ENCODE measurements at places on chromosomes 6 and 20.
A peak's percentile ranks its signal among the peaks of the same experiment; 100 is the strongest.

DNA sequence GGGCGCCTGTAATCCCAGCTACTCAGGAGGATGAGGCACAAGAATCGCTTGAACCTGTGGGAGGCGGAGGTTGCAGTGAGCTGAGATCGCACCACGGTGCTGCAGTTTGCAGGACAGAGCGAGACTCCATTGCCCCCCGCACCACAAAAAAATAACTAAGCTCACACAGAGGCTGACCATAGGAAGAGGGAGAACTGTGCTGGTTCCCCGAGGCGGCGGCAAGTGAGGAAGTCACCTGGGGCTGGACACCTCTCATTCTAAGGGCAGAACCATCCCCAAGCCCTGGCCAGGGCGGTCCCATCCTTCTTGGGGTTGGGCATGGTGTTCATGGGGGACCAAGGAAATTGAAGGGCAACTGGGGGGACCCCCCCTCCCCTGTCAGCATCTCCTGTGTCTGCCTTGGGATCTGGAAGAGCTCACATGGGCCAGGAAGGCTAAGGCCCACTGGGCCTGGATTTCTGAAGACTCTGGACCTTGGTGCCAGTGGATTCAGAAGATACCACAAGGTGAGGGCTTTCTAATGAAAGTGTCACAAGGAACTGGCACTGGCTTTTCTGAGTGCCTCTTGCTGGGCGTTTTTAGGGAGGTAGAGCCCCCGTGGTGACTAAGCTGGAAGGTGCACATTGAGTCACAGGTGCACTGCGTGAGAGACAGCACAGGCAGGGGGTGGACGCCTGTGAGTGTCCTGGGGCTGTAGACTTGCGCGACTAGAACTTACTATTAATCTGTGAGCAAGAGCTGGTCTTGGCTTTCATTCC, 11.5 kb downstream of the IRF4 start:
- H3K4me1 ChIP-seq, result peaks cover 65% of the 10 kb centered on the region
- peaks cover 65% of the 10 kb centered on the region for H3K36me3 ChIP-seq
- DNase-seq, result no peak
- peak overlapping the region; percentile 74 for H3K4me3 ChIP-seq
- no peaks in the 10 kb centered on the region for H3K27me3 ChIP-seq

GRCh38 chr20:46004187-46004586, 4.5 kb upstream of the MMP9 start:
- no peaks in the 10 kb centered on the region for H3K27me3 ChIP-seq
- peak overlapping the region; percentile 75 for H3K4me3 ChIP-seq
- no peak overlapping the region for H3K27ac ChIP-seq
- no peak for DNase-seq
- H3K36me3 ChIP-seq, result no peaks in the 10 kb centered on the region
- peaks cover 72% of the 10 kb centered on the region for H3K4me1 ChIP-seq

GRCh38 chr6:3244003-3244831, 14.5 kb upstream of the PSMG4 start:
- H3K36me3 ChIP-seq, result no peaks in the 10 kb centered on the region
- H3K4me3 ChIP-seq, result no peak overlapping the region
- H3K27me3 ChIP-seq, result peaks cover 6% of the 10 kb centered on the region
- H3K27ac ChIP-seq, result no peak overlapping the region
- DNase-seq, result no peak
- no peaks in the 10 kb centered on the region for H3K4me1 ChIP-seq

GRCh38 chr6:28771401-28772267, 152.2 kb downstream of the TRIM27 start:
- no peak overlapping the region for H3K27ac ChIP-seq
- peaks cover 77% of the 10 kb centered on the region for H3K27me3 ChIP-seq
- no peak for DNase-seq
- no peaks in the 10 kb centered on the region for H3K4me1 ChIP-seq

GRCh38 chr6:4320860-4321259, 185.5 kb upstream of the ECI2 start:
- peaks cover 3% of the 10 kb centered on the region for H3K27me3 ChIP-seq
- no peak for DNase-seq
- no peaks in the 10 kb centered on the region for H3K36me3 ChIP-seq
- H3K4me3 ChIP-seq, result no peak overlapping the region
- H3K4me1 ChIP-seq, result no peaks in the 10 kb centered on the region

- no peaks in the 10 kb centered on the region for H3K36me3 ChIP-seq
- H3K4me1 ChIP-seq, result no peaks in the 10 kb centered on the region
- DNase-seq, result no peak
- no peaks in the 10 kb centered on the region for H3K27me3 ChIP-seq
- H3K4me3 ChIP-seq, result no peak overlapping the region
- no peak overlapping the region for H3K27ac ChIP-seq
Observed at GRCh38 chr6:164214066-164214465, 799.5 kb downstream of the QKI start.

DNA sequence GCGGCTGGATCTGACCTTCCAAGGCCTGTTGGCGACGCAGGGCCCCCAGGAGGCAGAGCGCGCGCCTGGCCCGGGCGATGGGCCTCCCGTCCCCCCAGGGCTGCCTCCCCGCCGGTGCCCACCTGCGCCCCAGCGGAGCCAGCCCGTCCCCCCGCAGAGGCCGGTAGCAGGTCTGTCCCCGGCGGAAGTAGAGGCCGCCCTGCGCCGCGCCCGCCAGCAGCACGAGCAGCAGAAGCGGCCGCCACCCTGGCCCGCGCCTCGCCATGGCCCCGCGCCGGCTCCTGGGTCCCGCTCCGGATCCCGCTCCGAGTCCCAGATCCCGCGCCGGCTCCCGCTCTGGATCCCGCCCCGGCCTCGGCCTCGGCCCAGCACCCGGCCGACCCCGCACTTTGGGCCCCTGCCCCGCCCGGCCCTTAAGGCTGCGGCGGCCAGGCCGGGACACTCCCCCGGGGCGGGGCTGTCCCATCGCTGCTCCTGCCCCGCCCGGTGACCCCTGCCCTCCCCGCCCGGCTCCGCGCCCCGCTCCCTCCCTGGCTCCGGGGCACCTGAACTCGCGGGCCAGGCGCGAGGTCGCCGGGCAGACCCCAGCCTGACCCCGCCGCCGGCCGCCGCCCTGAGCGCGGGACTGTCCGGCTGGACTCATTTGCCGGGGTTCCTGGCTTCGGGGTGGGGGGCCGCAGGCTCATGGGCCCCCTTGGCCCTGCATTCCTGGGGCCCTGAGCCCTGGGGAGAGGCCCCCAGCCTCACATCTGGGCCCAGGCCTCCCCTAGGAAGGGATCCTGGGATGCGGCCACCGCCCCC, at the start of gene CTSZ:
Gene CTSZ (minus strand): TSS at position 391 of the 801 bp plus-strand sequence. CDS start 126 bp downstream, at position 265.
- H3K27ac ChIP-seq, result peak within 1 kb of the TSS; percentile 72
- peaks cover 33% of the 10 kb centered on the region for H3K4me1 ChIP-seq
- DNase-seq, result peak; percentile 44
- no peaks in the 10 kb centered on the region for H3K27me3 ChIP-seq

DNA sequence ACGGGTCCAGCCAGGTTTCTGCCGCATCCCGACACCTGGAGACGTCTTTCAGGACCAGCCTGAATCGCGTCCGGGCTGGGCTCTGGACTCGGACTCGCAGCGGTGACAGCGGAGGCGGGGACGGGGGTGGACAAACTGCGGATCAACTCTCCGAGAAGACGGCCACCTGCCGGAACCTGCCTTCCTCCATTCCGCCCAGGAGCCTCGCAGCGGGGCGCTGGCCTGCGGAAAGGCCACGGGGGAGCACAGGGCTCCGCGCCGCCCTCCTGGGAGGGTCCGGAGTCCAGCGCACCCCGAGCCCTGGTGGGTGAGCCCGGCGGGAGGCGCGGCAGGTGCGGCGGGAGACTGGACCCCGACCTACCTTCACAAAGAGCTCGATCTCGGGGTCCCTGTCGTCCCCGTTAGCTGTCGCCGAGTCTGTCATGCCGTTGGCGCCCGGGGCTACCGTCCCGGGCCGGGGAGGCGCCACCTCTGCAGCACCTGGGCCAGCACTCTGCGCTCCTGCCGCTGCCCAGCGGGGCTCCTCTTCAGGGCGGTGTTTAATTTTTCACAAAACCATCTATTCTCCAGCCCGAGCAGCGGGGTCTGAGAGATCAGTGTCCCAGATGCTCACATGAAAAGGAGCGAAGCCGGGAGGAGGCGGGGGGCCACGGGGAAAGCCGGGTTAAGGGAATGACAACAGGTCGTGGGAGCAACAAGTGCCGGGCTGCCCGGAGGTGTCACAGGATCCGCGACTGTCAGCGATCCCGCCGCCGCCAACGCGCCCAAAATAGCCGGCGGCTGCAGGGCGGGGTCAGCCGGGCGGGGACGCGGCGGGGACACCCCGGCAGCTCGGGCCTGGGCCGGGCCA, at the start of gene CLIC5:
Gene CLIC5 (minus strand): TSS at position 742 of the 850 bp plus-strand sequence. CDS start 318 bp downstream, at position 424.
- peak within 1 kb of the TSS; percentile 50 for H3K27ac ChIP-seq
- H3K27me3 ChIP-seq, result peaks cover 21% of the 10 kb centered on the region
- peak within 1 kb of the TSS; percentile 90 for H3K4me3 ChIP-seq
- peak; percentile 15 for DNase-seq
- peaks cover 57% of the 10 kb centered on the region for H3K4me1 ChIP-seq

DNA sequence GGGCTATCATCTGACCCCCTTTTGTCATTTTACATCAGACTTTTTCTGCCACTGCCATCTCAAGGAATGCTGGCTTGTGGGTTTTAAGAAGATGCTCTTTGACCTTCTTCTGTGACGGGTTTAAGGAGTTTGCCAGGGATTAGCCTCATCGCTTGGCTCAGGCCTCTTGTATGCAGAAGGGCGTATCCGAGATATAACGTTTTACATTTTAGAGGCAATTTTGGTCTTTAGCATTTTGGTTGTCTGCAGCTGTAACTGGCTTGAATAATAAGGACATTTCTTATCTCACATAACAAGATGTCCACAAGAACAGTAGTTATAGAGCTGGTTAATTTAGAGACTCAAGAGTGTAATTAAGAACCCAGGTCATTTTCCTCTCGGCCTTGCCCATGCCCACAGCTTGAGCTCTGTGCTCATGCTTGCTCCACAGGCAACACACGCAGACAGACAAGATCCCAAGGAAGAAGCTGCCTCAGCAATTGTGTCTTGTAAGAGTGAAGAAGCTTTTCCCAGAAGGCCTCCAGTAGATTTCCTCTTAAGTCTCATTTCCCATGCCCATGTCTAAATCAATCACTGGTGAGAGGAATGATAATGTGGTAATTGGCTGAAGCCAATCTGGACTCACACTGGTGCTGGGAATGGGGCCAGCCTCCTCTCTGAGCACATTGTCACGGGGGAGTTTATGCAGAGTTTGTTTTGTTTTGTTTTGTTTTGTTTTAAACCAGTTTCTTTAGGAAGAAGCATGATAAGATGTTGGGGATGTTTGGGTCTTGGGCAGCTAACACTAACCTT, 36.8 kb downstream of the PTCHD4 start:
- H3K4me1 ChIP-seq, result no peaks in the 10 kb centered on the region
- no peak for DNase-seq
- H3K4me3 ChIP-seq, result no peak overlapping the region

GRCh38 chr20:35077872-35078271, 14.7 kb downstream of the TRPC4AP start:
- no peaks in the 10 kb centered on the region for H3K27me3 ChIP-seq
- H3K27ac ChIP-seq, result no peak overlapping the region
- no peak for DNase-seq
- H3K36me3 ChIP-seq, result peaks cover 14% of the 10 kb centered on the region

- peaks cover 12% of the 10 kb centered on the region for H3K36me3 ChIP-seq
- DNase-seq, result no peak
- H3K27me3 ChIP-seq, result no peaks in the 10 kb centered on the region
- no peak overlapping the region for H3K27ac ChIP-seq
- no peak overlapping the region for H3K4me3 ChIP-seq
- H3K4me1 ChIP-seq, result no peaks in the 10 kb centered on the region
Observed at GRCh38 chr6:106670236-106670635, 40.9 kb downstream of the QRSL1 start.

GRCh38 chr20:58584881-58585752, 66.0 kb upstream of the STX16 start:
- no peaks in the 10 kb centered on the region for H3K4me1 ChIP-seq
- DNase-seq, result no peak
- no peaks in the 10 kb centered on the region for H3K27me3 ChIP-seq
- no peak overlapping the region for H3K4me3 ChIP-seq

GRCh38 chr6:149233056-149233715, 84.3 kb upstream of the TAB2 start:
- H3K36me3 ChIP-seq, result no peaks in the 10 kb centered on the region
- H3K27me3 ChIP-seq, result no peaks in the 10 kb centered on the region
- peak overlapping the region; percentile 65 for H3K4me3 ChIP-seq
- H3K4me1 ChIP-seq, result peaks cover 39% of the 10 kb centered on the region
- peak; percentile 91 for DNase-seq
- peak overlapping the region; percentile 80 for H3K27ac ChIP-seq

GRCh38 chr20:46520976-46521579, 7.7 kb upstream of the ZNF334 start:
- no peaks in the 10 kb centered on the region for H3K4me1 ChIP-seq
- no peak overlapping the region for H3K4me3 ChIP-seq
- no peaks in the 10 kb centered on the region for H3K36me3 ChIP-seq
- DNase-seq, result no peak

DNA sequence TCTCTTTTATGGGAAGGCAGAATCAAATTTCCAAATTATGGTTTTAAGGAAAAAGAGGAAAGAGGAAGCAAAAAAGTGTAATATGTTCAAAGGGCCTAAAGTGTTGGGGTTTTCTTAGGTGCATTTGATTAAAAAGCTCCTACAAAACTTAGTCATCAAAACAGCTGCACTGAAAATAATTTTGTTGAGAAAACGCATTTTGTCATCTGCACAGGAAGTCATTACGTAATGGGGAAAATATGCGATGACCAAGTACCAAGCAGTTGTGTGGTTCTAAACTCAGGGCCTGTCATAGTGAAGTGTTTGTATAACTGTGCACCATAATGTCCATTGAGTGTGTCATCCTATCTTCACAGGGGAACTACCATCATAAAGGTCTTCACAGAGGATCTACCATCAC, 15.6 kb downstream of the HAO1 start:
- no peaks in the 10 kb centered on the region for H3K4me1 ChIP-seq
- H3K27me3 ChIP-seq, result no peaks in the 10 kb centered on the region
- H3K27ac ChIP-seq, result no peak overlapping the region
- no peaks in the 10 kb centered on the region for H3K36me3 ChIP-seq
- H3K4me3 ChIP-seq, result no peak overlapping the region
